ENCODE measurements at places on chromosomes 12 and 14.
A peak's percentile ranks its signal among the peaks of the same experiment; 100 is the strongest.

GRCh38 chr12:25332143-25332542 is 81.4 kb upstream of the KRAS start:
- no peak for ATAC-seq

DNA sequence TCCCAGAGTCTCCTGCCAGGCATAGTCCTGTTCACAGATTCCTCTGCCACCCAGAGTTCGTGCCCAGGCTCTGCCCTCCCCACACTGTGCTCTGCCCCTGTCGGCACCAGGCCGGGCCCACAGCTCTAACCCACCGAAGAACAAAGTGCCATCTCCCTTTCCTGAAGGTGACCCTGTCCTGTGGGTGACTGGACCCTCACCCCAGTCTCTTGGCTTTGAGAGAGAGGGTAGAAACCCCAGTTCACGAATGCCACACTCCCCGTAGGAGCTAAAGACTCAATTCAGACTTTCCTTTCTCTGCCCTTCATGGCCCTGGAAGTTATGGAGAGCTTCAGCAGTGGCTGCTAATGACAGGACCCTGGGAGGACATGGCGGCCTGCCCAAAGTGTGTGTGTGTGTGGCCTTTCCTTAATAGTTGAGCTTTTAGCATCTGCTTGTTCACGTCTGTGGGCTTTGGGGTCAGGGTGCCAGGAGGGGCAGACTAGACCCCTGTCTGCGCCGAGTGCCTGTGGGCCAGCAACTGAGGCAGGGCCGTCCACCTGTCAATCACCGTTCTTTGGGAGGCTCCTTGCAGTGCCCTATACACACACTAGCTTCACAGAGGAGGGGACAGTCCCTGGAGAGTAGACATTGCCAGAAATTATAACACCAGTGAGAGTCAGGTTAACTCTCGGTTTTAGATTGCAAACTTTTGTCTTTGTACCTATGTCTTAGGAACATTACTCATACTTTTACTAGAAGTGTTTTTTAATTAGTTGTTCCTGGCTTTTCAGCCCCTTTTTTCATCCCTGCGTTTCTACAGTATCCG is 84.6 kb upstream of the DYNC1H1 start:
- no peak for ATAC-seq

- peak; percentile 76 for ATAC-seq
Measured at GRCh38 chr14:100383727-100384158, 60.6 kb downstream of the SLC25A47 start.

DNA sequence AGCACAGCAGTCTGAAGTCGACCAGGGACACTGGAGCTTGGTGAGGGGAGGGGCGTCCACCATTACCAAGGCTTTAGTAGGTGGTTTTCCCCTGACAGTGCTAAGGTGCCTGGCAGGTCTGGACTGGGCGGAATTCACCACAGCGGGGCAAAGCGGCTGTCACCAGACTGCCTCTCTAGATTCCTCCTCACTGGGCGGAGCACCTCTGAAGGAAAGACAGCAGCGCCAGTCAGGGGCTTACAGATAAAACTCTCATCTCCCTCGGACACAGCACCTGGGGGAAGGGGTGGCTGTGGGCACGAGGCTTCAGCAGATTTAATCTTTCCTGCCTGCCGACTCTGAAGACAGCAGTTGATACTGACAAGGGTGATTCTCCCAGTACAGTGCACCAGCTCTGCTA is 39.1 kb downstream of the DDHD1 start:
- no peak for ATAC-seq

- ATAC-seq, result no peak
Measured at GRCh38 chr12:74985986-74986319, 223.7 kb downstream of the KCNC2 start.
